ENCODE measurements at places on chromosomes 7 and 10. TPM values are rescaled to one million over a fixed set of nuclear protein-coding genes. Genes with fewer than 3 reads are reported as not detected.

DNA sequence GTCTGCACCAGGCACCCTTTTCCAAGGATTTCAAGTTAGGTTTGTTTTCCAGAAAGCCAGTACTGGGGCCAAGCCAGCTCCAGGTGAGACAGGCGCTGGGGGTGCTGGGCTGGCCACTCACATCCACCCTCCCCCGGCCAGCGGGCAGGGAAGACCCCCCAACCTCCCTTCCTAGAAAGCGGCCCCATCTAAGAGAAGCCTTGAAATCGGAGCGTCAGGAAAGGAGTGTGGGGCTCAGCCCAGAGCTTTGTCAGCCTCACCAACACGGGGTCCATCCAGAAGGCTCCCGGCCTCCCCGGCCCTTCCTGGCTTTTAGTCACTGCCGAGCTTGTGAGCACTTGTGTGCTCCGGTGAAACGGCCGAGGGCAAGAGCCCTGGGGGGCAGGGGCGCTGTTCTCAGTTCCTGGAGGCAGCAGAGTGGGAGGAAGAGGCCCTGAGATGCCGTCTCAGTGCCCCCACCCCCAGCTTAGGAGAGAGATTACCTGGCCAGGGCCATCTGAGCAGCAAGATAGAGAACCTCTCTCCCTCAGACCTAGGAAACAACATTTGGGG, 39.6 kb downstream of the PDGFA start:
- H3K27me3 ChIP-seq = no peaks in the 10 kb centered on the region
- no peak overlapping the region for H3K27ac ChIP-seq
- H3K4me3 ChIP-seq = no peak overlapping the region
- H3K4me1 ChIP-seq = no peaks in the 10 kb centered on the region

DNA sequence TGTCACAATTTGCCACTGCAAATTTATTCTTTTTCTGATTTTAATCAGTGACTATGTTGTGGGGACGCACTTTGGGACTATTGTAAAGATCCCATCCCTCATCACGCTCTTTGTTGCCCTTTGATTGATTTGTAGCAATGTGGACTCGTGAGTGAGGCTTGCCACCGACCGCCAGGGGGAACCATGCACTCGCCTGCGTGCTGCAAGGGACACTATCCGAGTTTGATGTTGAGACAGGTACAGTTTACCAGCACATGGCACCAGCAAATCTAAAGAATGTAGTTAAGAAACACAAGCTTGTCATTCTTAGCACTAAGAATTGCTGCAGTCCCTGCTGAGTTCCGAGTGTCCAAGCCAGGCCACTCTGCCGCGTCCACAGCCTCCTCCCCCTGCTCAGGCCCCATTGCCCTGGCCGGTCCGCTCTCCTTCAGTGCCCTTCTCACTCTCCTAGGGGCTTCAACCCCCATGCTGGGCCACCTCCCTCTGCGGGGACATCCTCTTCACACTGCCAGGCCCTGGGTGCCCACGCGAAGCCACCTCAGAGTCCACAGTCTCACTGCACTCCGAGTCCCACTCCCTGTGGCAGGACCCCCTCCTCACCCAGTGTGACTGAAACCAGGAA, 2.0 kb upstream of the SFTPA2 start:
- no peak overlapping the region for H3K27ac ChIP-seq
- peak; percentile 69 for DNase-seq
- H3K4me3 ChIP-seq = no peak overlapping the region
- H3K4me1 ChIP-seq = no peaks in the 10 kb centered on the region

DNA sequence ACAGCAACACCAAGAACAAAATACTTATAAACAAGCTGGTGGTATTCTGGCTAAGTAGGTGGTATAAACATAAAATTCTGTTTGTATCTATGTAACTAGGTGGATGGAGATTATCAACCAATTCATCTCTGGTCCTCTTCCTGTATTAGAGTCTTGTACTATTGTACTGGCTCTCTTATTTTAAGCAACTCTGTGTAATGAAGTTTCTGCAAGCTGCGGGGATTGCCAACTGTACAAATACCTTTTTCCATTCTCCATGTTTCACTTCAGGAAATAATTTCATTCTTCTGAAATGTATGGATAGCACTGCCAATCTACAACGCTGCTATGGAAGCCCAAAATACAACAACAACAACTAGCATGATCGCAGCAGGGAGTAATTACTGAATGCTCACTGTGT, 44.8 kb downstream of the JAZF1 start:
- H3K4me1 ChIP-seq = peaks cover 32% of the 10 kb centered on the region
- H3K4me3 ChIP-seq = no peak overlapping the region
- H3K27ac ChIP-seq = peak overlapping the region; percentile 8

AOC1 gene
- 0.71 TPM for total RNA-seq

DNA sequence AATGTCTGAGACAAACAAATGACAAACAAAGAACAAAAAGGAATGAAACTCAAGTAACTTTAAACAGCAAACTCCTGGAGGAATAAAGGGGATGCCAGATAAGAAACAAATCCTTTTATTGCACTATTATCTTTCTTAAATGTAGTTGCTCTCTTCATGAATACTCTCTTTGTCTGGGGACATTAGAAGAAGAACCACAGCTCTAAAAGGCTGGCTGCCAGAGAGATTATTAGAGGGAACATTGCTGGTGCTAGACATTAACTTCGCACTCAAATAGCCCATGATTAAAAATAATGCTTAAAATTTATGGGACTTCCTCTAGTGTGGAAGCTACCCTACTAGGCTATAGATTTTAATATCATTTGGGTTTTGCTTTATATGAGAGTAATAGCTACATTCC, 1330.4 kb downstream of the XPNPEP1 start:
- no peaks in the 10 kb centered on the region for H3K4me1 ChIP-seq
- H3K36me3 ChIP-seq = no peaks in the 10 kb centered on the region
- no peak overlapping the region for H3K4me3 ChIP-seq

NUTM2D gene
- total RNA-seq = 4.6 TPM

PNLIP gene
- not detected for total RNA-seq

GRCh38 chr10:99658622-99659030, 683 bp upstream of the ENTPD7 start:
- peak; percentile 34 for DNase-seq
- no peak overlapping the region for H3K27ac ChIP-seq
- H3K4me1 ChIP-seq = no peaks in the 10 kb centered on the region
- H3K27me3 ChIP-seq = no peaks in the 10 kb centered on the region
- H3K4me3 ChIP-seq = peak overlapping the region; percentile 91

GRCh38 chr10:61781969-61782403, 119.3 kb downstream of the CABCOCO1 start:
- no peak for DNase-seq
- H3K27me3 ChIP-seq = no peaks in the 10 kb centered on the region
- H3K4me1 ChIP-seq = peaks cover 16% of the 10 kb centered on the region
- no peaks in the 10 kb centered on the region for H3K36me3 ChIP-seq
- H3K4me3 ChIP-seq = no peak overlapping the region

PAX4 gene
- not detected for total RNA-seq

ELOVL3 gene
- not detected for total RNA-seq

GRCh38 chr7:136104269-136104603, 127.1 kb upstream of the MTPN start:
- H3K36me3 ChIP-seq = no peaks in the 10 kb centered on the region
- no peak for DNase-seq
- H3K4me1 ChIP-seq = no peaks in the 10 kb centered on the region
- H3K27me3 ChIP-seq = no peaks in the 10 kb centered on the region
- no peak overlapping the region for H3K4me3 ChIP-seq

LRRD1 gene
- not detected for total RNA-seq

GRCh38 chr7:30683816-30684215, 1.6 kb upstream of the CRHR2 start:
- no peak overlapping the region for H3K27ac ChIP-seq
- no peaks in the 10 kb centered on the region for H3K27me3 ChIP-seq
- no peak overlapping the region for H3K4me3 ChIP-seq
- H3K4me1 ChIP-seq = peaks cover 6% of the 10 kb centered on the region
- DNase-seq = no peak
- no peaks in the 10 kb centered on the region for H3K36me3 ChIP-seq

- no peaks in the 10 kb centered on the region for H3K36me3 ChIP-seq
- no peak overlapping the region for H3K27ac ChIP-seq
These were observed 49.9 kb downstream of the CDHR3 start for GRCh38 chr7:106012935-106013439.

DNA sequence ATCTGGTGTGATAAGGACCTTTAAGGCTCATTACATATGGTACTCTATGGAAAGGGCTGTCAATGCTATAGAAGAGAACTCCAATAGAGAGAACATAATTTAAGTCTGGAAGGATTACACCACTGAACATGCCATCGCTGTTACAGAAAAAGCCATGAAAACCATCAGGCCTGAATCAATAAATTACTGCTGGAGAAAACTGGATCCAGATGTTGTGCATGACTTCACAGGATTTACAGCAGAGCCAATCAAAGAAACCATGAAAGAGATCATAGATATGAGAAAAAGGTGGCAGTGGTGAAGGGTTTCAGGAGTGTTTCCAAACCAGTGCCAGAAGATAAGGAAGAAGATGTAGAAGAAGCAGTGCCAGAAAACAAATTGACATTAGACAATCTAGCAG, 18.9 kb upstream of the GPR22 start:
- no peak overlapping the region for H3K4me3 ChIP-seq
- no peak overlapping the region for H3K27ac ChIP-seq
- H3K27me3 ChIP-seq = no peaks in the 10 kb centered on the region
- DNase-seq = no peak
- no peaks in the 10 kb centered on the region for H3K36me3 ChIP-seq

GRCh38 chr7:24835643-24836042, 78.4 kb upstream of the GSDME start:
- no peaks in the 10 kb centered on the region for H3K36me3 ChIP-seq
- no peaks in the 10 kb centered on the region for H3K4me1 ChIP-seq
- H3K27ac ChIP-seq = no peak overlapping the region
- no peak overlapping the region for H3K4me3 ChIP-seq

- no peak overlapping the region for H3K4me3 ChIP-seq
- H3K4me1 ChIP-seq = peaks cover 11% of the 10 kb centered on the region
- no peaks in the 10 kb centered on the region for H3K27me3 ChIP-seq
- H3K36me3 ChIP-seq = no peaks in the 10 kb centered on the region
- H3K27ac ChIP-seq = no peak overlapping the region
These were observed 3.5 kb downstream of the FOXP2 start for GRCh38 chr7:114418117-114418516.

- no peak overlapping the region for H3K4me3 ChIP-seq
- H3K27ac ChIP-seq = no peak overlapping the region
- no peaks in the 10 kb centered on the region for H3K36me3 ChIP-seq
- H3K4me1 ChIP-seq = no peaks in the 10 kb centered on the region
- no peak for DNase-seq
- H3K27me3 ChIP-seq = no peaks in the 10 kb centered on the region
These were observed 101.9 kb downstream of the EXOC4 start for GRCh38 chr7:133354546-133355324.

- no peak overlapping the region for H3K27ac ChIP-seq
- no peaks in the 10 kb centered on the region for H3K27me3 ChIP-seq
- no peak overlapping the region for H3K4me3 ChIP-seq
- no peaks in the 10 kb centered on the region for H3K36me3 ChIP-seq
- DNase-seq = no peak
- H3K4me1 ChIP-seq = no peaks in the 10 kb centered on the region
These were observed 288.4 kb downstream of the SNX13 start for GRCh38 chr7:17651863-17652385.

- H3K27me3 ChIP-seq = no peaks in the 10 kb centered on the region
- H3K27ac ChIP-seq = no peak overlapping the region
- H3K36me3 ChIP-seq = no peaks in the 10 kb centered on the region
- DNase-seq = no peak
These were observed 32.8 kb downstream of the TMEM130 start for GRCh38 chr7:98836811-98837629.

TEX47 gene
- total RNA-seq = not detected

- H3K27me3 ChIP-seq = no peaks in the 10 kb centered on the region
- no peak overlapping the region for H3K27ac ChIP-seq
- DNase-seq = no peak
- no peaks in the 10 kb centered on the region for H3K36me3 ChIP-seq
These were observed 330.0 kb upstream of the C7orf33 start for GRCh38 chr7:148260599-148260998.

CUEDC2 gene
- total RNA-seq = 73.9 TPM

- H3K27me3 ChIP-seq = no peaks in the 10 kb centered on the region
- DNase-seq = no peak
- H3K4me3 ChIP-seq = no peak overlapping the region
- peaks cover 12% of the 10 kb centered on the region for H3K4me1 ChIP-seq
- no peak overlapping the region for H3K27ac ChIP-seq
These were observed 183.9 kb upstream of the MBL2 start for GRCh38 chr10:52956461-52956860.

DNA sequence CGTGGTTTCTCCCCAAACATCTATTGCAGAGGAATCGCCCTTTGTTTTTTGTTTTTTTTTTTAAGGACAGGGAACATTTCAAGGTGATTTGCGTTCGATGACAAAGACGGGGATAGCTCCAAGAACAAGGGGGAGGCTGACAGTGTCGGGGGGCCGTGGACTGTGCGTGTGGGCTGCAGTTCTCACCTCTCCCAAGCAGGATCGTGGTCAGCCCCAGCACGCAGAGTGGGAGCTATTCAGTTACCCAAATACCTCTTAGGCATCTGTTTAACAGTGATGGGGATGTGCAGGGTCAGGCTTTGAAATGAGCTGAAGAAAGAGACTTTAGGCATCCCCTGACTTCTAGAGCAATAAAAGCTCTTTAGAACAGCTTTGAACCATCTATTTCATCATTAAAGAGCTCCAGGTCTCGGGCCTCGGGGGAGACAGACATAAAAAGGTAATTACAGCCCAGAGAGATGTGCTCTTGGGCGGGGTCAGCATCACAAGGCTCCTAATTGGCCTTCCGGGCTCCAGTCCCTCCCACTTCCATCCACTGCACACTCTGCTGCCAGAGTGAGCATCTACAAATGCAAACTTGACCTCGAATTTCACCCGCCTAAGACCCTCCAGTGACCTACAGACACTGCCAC, 97.3 kb downstream of the MYL10 start:
- no peaks in the 10 kb centered on the region for H3K36me3 ChIP-seq
- H3K27ac ChIP-seq = no peak overlapping the region
- no peak overlapping the region for H3K4me3 ChIP-seq
- no peaks in the 10 kb centered on the region for H3K27me3 ChIP-seq
